ENCODE measurements at places on chromosomes 2 and 18. TPM values are rescaled to one million over a fixed set of nuclear protein-coding genes. Genes with fewer than 3 reads are reported as not detected.

GRCh38 chr2:207920721-207921120 is 104.6 kb downstream of the PLEKHM3 start:
- no peak for DNase-seq

DNA sequence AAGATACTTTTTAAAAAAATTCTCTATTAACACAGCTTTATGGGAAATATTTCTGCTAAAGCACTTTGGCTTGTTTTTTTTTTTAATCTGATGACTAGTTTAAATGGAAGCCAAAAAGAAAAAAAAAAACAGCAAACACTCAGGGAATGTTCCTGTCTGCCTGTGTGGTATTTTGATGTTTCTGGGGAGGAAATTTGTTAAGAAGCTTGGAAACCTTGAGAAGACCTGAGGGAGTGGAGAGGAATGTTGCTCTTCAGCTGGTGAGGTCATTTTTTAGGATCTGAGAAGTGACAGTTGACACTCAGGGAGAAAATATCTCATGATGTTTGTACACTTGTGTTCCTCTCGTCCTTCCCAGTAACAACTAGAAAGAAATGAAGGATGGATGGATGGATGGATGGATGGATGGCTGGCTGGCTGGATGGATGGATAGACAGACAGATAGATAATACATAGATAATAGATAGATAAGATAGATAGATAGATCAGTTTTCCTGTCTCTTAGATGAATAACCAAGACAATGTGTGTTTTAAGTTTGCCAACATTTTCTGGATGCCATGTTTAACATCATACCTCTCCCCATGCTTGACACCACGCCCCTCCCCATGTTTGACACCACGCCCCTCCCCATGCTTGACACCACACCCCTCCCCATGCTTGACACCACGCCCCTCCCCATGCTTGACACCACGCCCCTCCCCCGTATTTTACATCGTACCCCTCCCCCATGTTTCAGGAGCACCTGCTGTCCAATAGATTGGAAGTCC is 84.8 kb downstream of the CTIF start:
- no peak for DNase-seq

DNA sequence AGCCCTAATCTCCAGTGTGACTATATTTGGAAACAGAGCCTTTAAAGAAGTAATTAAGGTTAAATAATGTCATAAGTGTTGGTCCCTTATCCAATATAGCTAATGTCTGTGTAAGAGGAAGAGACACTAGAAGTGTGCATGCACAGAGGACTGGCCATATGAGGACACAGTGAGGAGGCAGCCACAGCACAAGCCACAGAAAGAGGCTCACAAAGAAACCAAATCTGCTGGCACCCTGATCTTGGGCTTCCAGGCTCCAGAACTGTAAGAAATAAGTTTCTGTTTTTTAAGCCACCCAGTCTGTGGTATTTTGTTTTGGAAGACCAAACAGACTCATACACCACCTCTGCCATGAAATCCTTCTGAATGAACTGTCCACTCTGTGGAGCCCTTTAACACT is 186.4 kb upstream of the SLC39A10 start:
- DNase-seq, result no peak

- DNase-seq, result peak; percentile 77
These were observed 3.1 kb downstream of the EGR4 start for GRCh38 chr2:73290049-73290839.

DNA sequence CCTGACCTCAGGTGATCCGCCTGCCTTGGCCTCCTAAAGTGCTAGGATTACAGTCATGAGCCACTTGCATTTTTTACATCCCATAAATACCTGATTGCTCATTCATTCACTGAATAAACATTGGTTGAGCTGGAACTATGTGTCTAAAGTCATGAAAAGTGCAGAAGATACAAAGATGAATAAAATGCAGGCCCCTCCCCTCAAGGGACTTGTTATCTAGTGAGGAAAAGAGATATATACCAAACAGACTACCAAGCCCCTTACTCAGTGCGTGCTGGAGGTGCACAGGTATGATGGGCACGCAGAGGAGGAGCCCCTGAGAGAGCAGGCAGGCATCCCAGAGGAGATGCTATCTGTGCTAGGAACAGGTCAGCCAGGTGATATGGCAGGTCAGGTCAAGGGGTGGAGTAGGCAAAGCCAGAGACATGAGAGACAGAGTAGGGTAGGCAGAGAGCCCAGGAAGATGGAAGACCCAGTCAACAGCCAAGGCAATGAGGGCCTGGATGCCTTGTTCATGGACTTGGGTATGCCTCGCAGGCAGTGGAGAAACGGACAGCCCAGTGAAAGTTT is 7.7 kb downstream of the FHL2 start:
- DNase-seq, result no peak

The TEKT4 gene
- polyA plus RNA-seq, result not detected
